Gastroesophageal sphincter (tissue), 4 donors: ENCODE measurements at places on chromosomes 1 and 21. TPM values are rescaled to one million over a fixed set of nuclear protein-coding genes. Genes with fewer than 3 reads are reported as not detected.

GRCh38 chr21:43196826-43197225 lies 28.0 kb downstream of the CRYAA start:
- no peak for ATAC-seq

DNA sequence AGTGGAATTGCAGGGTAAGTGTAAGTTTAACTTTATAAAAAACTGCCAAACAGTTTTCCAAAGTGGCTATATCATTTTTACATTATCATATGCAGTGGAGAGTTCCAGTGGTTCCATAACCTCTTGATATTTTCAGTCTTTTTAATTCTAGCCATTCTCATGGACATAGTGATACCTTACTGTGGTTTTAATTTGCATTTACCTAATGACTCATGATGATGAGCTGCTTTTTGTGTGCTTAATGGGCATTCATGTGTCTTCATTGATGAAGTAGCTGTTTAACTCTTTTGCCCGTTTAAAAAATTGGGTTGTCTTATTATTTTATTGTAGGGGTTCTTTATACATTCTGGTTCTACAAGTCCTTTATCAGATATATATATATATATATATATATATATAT lies 29.4 kb downstream of the SNX27 start:
- no peak for ATAC-seq

- ATAC-seq, result no peak
Observed at GRCh38 chr1:50877641-50878040, 82.4 kb downstream of the FAF1 start.

The ADAMTSL4 gene
- 29.6 TPM for total RNA-seq

DNA sequence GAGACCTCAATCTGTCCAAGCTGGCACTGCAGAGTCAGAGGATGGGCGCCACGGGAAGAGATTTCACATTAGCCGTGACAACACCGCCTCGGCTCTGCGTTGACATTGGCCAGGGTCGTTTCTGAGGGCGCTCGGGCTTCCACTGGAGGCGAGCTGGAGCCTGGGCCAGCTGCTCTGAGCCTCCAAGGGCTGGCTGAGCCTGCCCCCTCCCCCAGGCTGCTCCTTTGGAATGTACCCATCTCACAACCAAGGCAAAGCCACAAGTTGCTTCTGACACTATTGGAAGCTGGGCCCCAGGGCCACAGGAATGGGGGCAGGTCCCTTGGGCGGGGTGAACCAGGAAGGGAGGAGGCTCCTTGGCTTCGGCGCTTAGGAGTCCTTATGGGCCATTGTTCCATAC lies 12.7 kb downstream of the GPR3 start:
- peak; percentile 16 for ATAC-seq

The EXOSC10 gene
- total RNA-seq, result 39.3 TPM

The AVPR1B gene
- total RNA-seq, result not detected

GRCh38 chr1:17485281-17485680 lies 45.8 kb upstream of the RCC2 start:
- no peak for ATAC-seq

The PTPRF gene
- total RNA-seq, result 55.8 TPM

The HSD3B1 gene
- total RNA-seq, result not detected

DNA sequence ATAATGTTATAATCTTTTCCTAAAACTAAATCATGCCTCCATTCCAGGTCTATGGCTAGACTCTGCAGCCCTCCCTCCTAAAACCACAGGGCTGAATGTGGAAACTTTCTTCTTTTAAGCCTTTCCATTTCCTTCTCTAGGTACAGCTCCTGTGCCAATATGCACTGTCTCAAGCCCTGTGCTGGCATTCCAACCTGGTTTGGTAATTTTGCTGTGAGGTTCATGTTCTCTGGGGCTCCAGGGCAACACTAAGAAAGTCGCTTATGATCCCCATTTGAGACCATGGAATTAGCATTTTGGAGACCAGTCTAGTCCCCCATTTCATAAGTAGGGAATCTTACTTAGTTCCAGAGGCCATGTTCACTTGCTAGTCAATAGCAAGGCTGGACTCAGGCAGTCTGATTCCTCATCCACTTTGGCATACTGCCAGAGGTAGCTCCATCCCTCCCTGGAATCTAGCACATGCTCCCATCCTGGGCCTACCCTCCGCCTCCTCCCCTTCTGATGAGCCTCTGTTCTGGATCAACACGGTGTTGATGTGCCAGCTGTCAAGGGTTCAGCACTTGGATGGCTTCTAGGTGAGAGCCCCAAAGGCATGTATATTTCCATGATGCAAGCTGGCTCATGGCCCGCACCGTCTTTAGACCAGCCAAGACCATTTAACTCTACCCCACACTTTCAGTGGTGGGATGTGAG lies 36.5 kb downstream of the ZMYND12 start:
- peak; percentile 80 for ATAC-seq
